NCI-H1092 (cell line): ENCODE measurements at places on chromosomes 1 and 21.

DNA sequence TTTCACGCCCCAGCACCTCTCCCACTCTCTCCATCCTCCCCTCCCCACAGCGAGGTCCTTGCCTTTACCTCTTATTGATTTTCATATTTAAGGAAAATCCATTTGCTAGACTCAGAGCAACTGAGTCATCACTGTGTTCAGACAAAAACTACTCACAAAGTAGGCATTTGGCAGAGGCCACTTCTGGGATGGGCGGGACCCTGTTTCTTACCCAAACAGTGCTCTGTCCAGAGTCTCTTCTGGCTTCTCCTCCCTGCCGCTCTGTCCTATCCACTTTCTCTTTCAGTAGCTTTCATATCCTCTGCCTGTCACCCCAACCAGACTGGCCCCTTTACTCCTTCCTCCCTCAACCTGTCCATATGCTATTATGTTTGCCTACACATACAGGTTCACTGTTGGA, 2.4 kb upstream of the NAV1 start:
- DNase-seq = no peak

GRCh38 chr21:32030146-32030652, 157.4 kb downstream of the HUNK start:
- no peak for DNase-seq

GRCh38 chr1:43227143-43227764, 42.5 kb upstream of the TMEM125 start:
- DNase-seq = peak; percentile 78

DNA sequence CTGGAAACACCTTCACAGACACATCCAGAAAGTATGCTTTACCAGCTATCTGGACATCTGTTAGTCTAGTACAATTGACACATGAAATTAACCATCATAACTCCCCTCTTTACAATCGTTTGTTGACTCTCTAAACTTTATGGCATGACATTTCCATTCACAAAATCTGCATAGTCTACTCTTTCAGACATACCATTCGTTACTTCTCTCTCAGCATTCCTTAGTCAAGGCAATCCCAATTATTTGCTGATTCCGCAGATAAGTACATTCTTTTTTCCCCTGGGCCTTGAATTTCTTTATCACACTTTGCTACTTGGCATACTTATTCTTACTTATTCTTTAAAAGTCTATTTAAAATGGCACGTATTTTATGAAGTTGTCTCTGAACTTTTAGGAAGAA, 15.1 kb upstream of the CRB1 start:
- DNase-seq = no peak

DNA sequence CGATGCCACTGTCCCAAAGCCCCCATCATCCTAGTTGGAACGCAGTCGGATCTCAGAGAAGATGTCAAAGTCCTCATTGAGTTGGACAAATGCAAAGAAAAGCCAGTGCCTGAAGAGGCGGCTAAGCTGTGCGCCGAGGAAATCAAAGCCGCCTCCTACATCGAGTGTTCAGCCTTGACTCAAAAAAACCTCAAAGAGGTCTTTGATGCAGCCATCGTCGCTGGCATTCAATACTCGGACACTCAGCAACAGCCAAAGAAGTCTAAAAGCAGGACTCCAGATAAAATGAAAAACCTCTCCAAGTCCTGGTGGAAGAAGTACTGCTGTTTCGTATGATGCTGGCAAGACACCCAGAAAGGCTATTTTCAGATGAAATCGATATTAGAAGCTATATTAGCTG, 8.1 kb downstream of the RHOU start:
- DNase-seq = no peak

DNA sequence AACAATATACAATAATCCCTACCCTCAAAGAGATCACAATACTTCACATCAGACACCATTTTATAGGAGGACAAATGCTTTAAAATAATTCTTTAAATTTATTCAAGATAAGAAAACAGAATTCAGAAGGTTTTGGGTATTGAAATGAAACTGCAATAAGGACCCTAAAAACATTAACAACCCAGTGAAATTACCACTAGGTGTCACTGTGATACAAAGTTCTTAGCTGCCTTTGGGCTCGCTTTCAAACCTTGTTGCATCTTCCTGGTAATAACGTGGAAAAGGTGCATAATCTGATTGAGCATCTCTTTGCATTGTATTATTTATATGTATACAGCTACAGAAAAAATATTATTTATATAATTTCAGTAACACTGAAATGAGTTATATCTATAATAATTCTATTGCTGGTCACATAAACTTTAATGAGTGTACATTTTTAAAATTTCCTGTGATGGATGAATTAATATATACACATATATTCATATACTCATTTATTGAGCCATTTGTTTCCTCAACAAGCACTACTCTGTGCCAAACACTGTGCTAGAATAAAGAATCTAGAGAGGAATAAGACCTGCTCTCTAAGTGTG, 185.2 kb downstream of the FAF1 start:
- peak; percentile 27 for DNase-seq

DNA sequence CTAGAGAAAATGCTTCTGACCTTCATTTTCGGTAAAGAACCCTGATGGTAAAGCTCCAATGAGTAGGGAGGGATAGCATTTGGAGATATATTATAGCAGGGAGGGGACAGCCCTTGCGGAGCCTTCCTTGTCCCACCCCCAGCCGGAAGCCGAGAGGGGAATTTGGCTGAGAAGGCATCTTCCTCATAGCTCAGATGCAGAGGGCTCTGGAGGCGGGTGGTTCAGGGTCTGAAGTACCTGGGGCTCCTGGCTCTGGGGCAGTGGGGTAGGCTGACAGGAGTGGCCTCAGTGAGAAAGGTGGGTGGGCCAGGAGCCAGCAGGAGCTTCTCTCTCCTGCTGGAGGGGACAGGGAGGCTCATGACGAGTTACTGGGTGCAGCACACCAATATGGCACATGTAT, 88.0 kb upstream of the IFFO2 start:
- DNase-seq = no peak

DNA sequence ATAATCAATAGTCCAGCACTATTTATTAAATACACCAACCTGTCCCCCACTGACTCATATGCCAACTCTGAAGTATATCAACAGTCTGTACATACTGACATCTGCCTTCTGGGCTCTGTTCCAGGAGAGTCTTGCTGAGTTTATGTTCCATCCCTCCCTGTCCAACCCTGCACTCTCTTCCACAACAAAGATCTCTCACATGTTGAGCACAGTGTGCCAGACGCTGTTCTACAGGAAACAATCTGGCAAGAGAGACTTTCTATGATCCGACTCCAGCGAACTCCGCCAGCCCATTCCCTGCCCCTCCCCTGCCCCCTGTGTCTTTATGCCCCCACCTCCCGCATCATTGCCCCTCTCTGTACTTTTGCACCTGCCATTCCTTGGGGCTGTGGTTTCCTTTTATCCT, 3.4 kb downstream of the LACTBL1 start:
- DNase-seq = peak; percentile 93

DNA sequence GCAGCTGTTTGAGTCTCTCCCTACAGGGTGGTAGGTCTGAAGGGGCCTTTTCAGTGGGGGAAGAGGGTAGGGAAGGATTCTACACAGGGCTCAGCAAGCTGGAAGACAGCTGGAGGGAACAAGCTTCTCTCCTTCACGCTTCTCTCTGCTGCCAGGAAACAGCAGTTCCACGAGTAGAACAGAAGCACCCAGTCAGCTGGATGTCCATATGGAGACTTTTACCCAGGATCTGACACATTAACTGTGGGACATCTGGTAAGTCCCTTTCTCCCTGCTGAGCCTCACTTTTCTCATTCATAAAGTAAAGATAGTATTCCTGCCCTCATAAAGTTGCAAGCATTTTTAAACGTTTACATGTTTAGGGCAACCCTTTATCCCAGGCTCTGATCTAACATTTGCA, 280.3 kb downstream of the OMA1 start:
- no peak for DNase-seq

DNA sequence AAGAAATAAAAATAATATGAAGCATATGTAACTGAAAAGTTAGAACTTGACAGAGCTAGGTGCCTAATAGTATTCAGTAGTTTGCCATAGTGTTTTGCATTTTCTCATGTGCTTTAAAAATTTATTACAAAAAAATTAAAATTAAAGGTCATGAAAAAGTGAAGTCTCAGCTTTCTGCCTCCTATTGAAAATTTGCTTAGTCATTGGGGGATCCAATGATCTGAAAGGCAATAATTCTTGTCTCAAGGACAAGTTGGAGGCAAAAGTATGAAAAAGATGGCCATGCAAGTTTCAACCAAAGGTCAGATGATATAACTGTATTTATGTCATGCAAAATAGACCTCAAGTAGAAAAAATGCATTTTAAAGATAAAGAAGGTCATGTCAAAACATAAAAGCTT, 140.7 kb downstream of the DUSP10 start:
- DNase-seq = no peak

DNA sequence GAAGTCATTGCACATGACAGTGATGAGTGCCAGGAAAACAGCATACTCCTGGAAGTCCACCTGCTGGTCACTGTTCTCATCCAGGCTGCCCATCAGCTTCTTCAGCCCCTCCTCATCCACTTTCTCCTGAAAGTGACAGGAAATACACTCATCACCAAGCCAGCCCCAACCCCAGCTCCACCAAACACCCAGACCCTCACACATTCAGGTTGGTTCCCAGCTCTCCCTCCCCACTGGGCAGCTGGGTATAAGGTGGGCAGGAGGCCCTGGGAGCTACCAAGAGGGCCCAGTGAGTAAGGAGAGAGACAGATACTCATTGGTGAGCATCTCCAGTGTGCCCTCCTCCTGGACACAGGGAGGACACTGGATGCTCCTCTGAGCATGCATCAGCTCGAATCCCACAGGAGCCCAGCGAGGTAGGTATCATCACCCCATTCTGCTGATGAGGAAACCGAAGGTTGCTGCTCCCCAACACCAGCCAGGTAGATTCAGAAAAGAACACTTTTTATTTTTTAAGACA, 4.1 kb downstream of the S100A2 start:
- no peak for DNase-seq

GRCh38 chr1:961132-961669, 817 bp downstream of the KLHL17 start:
- no peak for DNase-seq

DNA sequence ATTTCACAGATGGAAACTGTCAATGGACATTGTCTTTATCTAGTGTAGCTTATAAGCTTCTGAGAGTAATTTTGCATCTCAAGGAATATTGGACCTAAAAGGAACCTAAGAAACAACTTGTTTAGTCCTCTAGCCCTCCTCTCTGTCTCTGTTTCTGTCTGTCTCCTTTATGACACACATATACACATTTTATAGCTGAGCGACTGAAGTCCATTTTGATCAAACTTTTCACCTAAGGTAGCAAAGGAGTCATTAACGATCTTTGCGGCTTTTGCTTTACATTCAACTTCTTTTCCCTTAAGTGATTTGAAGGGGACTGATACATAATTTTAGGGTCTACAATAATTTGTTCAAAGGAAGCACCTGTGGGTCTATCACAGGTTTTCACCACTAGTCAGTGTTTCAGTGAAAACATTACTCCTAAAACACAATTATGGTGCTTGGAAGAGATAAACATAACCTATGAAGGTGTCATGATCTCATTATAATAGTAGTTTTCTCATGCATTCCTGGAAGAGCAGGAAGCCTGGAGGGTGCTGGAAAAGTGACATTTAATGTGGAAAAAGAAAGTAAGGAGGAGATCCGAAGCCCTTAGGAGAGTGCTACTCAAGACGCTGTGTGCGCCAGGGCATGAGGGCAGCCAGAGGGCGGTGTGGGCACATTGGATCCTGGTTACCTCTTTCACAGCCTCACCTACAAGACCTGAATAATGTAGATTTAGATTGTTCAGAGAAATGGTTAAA, 248.6 kb downstream of the DNM3 start:
- DNase-seq = peak; percentile 2

DNA sequence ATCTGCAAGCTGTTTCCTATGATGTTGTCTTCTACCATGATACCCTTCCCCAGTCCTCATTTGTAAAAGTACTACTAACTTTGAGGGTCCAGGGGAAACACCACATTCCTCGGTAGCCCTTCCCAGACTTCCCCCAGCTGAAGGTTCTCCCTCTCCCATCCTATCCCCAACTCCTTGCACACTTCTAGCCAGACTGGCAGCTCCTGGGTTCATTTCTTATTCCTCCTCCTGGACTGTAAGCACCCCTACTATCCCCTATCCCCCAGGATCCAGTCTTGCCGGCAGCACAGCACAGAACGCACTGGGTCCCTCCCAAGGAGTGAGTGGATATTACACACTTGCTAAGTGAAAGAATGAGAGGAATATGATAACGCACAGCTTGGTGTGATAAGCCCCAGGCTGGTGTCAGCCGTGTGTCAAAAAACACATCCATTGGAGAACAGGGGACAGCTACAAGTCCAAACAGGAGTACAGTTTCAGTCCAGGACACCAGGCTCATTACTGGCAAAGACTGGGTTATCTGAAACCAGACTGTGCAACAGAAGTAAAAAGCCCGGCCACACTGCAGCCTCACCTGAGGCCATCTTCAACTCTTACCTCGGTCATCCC, 100.2 kb downstream of the SSBP3 start:
- DNase-seq = no peak

DNA sequence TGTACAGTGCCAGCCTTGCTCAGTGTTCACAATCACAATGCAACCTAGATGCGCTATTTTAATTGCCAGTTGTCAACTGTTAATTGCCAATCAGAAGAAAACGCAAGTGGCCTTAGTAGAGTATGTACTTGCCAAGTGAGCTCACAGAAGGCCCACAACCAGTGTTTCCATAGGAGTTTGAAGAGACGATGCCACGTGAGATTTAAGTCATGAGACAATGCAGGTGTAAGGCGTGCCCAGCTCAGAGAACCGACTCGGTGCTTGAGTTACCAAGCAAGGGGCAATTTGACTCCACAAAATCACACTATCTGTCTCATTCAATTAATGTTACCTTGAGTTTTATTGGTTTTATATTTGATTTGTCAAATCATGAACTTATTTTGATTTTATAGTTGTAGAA, 65.6 kb downstream of the TEX35 start:
- DNase-seq = no peak
